ENCODE measurements at places on chromosomes 4 and X. TPM values are rescaled to one million over a fixed set of nuclear protein-coding genes. Genes with fewer than 3 reads are reported as not detected.

DNA sequence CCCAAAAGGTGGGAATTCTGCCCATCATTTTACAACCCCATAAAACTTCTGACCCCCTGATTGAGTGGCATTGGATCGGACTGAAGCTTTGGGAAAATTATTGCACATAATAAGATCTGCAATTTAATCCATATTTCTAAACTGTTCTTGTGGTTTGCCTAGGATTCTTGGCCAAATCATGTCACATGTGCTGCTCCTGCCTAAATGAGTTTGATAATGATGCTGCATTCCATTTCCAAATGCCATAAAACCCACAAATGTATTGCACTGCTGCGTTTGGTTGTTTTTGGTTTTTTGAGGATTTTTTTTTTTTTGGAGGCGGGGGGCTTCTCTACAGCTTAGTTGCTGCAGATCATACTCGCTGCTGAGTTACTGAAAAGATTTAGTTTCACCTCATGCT is 153.6 kb downstream of the QDPR start:
- DNase-seq: no peak

ANK2 gene
- total RNA-seq: 88.0 TPM

- no peak for DNase-seq
These were observed 1405.0 kb upstream of the IGFBP7 start for GRCh38 chr4:58515226-58515625.

DNA sequence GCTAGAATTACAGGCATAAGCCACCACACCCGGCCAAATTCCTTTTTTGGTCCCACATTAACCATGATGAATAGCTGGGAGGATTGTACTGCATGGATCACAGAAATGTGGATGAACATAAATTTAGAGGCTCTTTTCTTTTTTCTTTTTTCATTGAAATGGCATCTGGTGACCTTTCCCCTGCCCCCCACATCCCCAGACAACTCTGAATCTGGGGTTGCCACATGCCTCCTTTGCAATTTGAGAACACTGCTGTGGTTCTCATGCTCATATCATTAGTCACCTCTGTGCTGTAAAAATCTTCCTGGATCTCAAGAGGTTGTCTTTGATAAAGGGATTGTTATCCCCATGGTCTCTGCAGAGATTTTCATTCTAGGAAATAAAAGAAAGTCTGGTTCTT is 22.8 kb upstream of the FMR1NB start:
- DNase-seq: no peak

DNA sequence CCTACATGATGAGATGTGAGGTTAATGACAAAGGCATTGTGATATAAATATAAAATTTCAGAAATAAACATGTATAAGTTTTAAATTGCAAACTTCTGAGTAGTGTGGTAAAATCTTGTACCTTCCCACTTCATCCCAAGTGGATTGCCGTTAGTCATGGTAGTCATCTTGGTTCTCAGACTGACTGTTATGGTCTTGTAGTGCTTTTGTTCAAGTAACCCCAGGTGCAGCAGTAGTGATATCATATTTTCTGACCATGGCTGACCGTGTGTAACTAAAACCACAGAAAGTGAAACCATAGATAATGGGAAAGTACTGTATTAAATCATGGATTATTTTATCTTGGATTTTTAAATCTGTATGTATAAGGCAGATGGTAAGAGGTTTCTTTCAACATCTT is 74.8 kb upstream of the SLIT2 start:
- DNase-seq: no peak

- no peak for DNase-seq
These were observed 9.9 kb upstream of the CCNQ start for GRCh38 chrX:153608806-153609205.

DNA sequence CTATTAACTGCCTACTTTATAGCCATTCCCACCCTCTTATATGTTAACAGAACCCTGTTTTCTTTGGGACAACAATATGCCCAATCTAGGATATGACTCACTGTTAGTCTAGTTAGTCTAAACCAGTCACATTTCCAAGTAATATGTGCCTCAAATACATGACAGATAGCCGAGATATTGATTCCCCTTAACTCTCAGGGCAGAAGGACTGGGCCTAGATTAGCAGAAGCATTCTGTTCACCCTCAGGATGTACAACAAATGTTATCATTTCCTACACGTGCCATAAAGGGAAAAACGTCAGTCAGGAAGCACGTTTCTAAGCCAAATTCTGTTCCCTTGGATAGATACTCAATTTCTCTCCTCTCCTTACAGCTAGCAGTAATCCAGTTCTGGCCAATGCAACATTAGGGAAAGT is 114.1 kb downstream of the SLC10A7 start:
- no peak for DNase-seq

PLP2 gene
- total RNA-seq: 38.3 TPM

GRCh38 chr4:48578132-48578968 is 88.3 kb downstream of the ZAR1 start:
- DNase-seq: peak; percentile 44

- no peak for DNase-seq
These were observed 11.0 kb downstream of the GNRHR start for GRCh38 chr4:67743194-67743593.

GRCh38 chrX:133908223-133908955 is 77.0 kb downstream of the GPC3 start:
- no peak for DNase-seq

LDB2 gene
- 191 TPM for total RNA-seq

- no peak for DNase-seq
These were observed 133.4 kb upstream of the MSX1 start for GRCh38 chr4:4726051-4726450.

Measured in omental fat pad (tissue), 4 donors.